ENCODE measurements at places on chromosomes 16 and 17.

GRCh38 chr17:29771546-29771945 is 148.8 kb upstream of the CORO6 start:
- DNase-seq: no peak

- no peak for DNase-seq
Observed at GRCh38 chr17:19755392-19755791, 7.3 kb upstream of the ALDH3A1 start.

DNA sequence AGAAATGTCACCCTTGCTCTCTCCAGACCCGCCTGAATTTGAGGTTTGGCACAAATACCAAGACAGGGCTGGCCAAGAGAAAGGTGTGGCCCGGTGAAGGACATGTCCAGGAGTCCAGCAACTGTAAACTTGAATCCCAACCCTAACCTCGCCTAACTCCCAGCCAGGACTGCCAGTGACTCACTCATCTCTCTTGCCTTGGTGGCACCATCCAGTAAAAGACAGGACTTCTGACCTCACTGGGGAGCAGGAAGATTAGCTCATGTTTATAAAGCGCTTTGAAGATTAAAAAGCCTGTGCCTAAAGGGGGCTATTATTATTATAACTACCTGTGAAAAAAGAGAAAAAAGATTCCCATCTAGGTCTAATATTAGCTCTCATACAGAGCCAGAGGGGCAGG is 335.3 kb downstream of the SOX9 start:
- no peak for DNase-seq

DNA sequence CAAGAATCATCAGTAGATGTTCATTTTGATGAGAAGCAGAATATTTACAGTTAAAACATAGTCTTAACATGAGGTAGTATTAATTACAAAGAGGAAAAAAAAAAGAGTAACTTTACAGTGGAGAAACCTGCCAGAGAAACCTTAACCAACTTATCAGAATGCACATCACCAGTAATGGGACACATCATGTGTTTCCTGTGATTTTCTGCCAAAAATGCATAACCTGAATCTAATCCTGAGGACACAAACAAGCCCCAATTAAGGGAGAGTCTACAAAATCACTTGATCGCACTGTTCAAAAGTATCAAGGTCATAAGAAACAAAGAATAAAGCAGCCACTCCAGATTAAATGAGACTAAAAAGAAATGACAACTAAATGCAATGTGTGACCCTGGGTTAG is 18.2 kb upstream of the QRICH2 start:
- DNase-seq: no peak

GRCh38 chr17:2041561-2042389 is at the start of gene OVCA2:
TSS of gene OVCA2 (plus strand) at chr17:2042022. CDS start at chr17:2042048, 26 bp downstream.
- peak; percentile 90 for DNase-seq

DNA sequence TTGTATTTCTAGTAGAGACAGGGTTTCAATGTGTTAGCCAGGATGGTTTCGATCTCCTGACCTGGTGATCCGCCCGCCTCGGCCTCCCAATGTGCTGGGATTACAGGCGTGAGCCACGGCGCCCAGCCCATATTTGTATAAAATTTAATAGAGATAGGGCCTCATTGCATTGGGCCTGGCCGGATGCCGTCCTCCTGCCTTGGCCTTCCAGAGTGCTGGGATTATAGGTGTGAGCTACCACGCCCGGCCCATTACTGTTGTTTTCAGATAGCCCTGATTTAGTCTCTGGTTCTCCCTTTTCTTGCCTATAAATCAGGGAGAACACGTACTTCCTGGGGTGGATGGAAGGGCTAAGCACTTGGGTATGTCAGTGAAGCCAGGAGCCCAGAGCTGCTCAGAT is 3.5 kb downstream of the DEF8 start:
- DNase-seq: no peak
